A172 (cell line): ENCODE measurements at places on chromosomes 12 and 14. TPM values are rescaled to one million over a fixed set of nuclear protein-coding genes. Genes with fewer than 3 reads are reported as not detected.

SIX6 gene
- not detected in 2 replicates for total RNA-seq

TSPAN19 gene
- total RNA-seq, result not detected in 2 replicates

LAG3 gene
- not detected in 2 replicates for total RNA-seq

KSR2 gene
- total RNA-seq, result 0.02 and 0.10 TPM in 2 replicates

SLC7A7 gene
- total RNA-seq, result 0.74 TPM in 1 of 2 replicates, not detected in the other

ATP23 gene
- 15.7 and 17.7 TPM in 2 replicates for total RNA-seq

LPCAT3 gene
- 9.2 and 14.7 TPM in 2 replicates for total RNA-seq

ALX1 gene
- not detected in 2 replicates for total RNA-seq

AMDHD1 gene
- 0.65 and 0.79 TPM in 2 replicates for total RNA-seq
